ENCODE measurements at places on chromosomes 3 and 15.

DNA sequence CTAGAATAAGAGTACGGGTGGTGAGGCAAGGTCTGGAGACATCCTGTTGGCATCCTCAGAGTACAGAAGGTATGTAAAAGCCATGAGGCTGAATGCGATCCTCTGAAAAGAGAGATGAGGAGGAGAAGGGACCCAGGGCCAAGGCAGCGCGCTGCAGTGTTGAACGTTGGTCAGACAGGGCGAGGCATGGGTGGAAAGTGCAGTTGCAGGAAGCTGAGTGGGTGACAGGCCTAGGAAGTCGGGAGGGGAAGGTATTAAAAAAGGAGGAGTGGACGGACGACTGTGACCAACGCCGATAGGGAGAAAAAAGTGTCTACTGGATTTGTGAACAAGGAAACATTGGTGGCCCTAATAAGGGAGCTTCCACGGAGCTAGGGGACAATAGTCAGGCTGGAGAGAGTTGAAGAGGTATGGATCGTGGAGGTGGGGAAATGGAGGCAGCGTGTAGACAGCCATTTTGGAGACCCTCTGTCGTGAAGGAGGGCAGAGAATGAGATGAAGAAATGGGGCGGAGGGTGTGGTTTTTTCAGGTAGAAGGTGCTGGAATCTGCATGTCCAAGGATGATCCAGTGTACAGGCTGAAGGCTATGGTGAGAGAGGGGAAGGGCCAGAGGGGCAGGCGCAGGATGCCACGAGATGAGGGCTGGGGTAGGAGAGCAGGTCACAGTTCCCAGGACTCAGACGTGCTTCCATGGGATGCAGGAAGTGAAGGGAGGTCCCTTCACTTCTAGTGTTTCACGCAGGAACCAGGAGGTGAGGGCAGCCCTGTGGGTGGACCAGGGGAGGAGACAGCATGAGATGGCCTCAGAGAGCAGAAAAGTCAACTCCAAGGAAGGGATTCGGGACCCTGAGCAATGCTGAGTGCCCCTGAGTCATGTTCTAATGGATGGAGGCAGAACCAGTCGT, 115.9 kb downstream of the ASB7 start:
- no peak for DNase-seq

DNA sequence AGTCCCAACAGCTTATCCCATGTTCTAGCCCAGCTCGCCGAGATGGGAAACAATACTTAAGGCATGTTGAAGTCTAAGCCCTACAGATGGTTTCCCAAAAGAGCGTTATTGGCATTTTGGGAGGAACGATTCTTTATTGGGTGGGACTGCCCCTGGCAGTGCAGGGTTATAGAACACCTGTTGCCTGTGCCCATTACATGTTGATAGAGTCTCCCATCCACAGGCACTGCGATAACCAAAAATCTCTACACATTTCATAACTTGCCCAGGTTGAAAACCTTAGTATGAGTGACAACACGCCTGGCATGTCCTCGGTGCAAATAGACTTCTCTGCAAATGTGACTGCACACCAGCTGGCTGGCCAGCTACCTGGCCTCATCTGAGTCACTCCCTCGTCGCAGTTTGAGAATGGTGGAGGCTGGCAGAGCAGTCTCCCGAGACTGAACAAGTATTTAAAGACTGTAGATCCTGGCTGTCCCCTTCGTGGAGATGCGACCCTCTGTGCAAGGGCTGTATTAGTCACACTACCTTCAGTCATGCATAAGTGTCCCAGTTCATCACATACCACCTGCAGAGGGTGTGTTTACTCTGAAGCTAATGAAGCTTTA, 18.7 kb downstream of the ZNF80 start:
- DNase-seq: no peak

DNA sequence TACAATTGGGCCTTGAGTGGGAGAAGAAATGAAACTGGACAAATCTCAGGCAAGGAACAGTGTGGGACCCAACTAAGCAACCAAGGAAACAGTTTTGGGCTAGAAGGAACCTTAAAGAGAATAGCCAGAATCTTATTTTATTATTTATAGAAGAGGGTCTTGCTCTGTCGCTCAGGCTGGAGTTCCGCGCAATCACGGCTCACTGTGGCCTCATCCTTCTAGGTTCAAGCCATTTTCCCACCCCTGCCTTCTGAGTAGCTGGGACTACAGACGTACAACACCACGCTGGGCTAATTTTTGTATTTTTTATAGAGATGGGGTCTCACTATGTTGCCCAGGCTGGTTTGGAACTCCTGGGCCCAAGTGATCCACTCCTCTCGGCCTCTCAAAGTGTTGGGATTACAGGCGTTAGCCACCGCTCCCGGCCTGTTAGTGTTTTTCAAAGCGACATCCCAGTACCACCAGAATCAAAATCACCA, 734 bp upstream of the WDR76 start:
- no peak for DNase-seq

GRCh38 chr3:139527265-139527664, 12.3 kb downstream of the RBP1 start:
- no peak for DNase-seq

DNA sequence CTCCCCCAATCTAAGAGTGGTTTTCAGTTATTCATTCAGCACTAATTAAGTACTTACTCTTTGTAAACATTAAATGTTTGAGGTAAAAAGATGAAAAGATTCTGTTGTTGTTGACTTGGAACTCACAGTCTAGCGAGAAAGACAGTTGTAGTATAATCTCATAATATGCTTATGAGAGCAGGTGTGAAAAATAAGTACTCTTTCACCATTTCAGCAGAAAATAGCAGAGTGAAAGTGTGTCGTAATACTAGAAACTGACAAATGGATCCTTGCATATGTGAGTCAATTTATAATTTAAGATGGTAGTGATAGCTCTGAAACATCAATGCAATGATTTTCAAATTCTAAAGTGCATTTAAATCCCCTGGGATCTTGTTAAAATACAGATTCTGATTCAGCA, 618.8 kb upstream of the CCDC54 start:
- DNase-seq: no peak

DNA sequence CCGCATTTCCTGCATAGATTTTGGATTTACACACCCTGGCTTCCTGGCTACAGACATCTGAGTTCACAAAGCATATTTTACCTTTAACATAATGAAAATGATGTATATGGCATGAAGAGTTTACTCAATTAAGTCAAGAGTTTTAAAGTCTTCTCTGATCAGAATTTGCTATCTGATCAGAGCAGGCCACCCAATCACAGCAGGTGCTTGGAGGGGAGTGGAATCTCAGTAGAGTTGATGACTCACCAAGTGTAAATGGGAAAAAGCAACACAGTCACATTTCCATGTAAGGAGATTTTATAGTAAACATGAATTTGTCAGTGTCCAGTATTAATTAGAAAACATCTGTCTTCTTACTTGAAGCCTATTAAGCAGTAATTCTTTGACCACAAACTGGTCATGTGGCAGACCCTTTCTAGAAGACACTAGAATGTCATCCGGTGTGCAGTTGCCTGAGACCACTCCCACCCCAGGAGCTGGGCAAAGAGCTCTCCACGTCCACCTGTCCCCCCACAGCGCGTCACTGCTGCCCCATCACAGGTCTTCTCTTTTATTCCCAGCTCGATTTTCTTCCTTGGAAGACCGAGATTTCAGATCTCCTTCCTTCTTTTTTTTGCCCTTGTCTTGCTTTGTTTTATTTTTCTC, 10.8 kb downstream of the MESD start:
- DNase-seq: no peak

GRCh38 chr3:136819392-136819730, 435 bp downstream of the SLC35G2 start:
- peak; percentile 44 for DNase-seq
